Aorta (tissue), 5 donors: ENCODE measurements at places on chromosomes 16 and 17. TPM values are rescaled to one million over a fixed set of nuclear protein-coding genes. Genes with fewer than 3 reads are reported as not detected.

Gene MT1M
- total RNA-seq, result 11.8 TPM

- H3K4me3 ChIP-seq, result no peak overlapping the region
- DNase-seq, result no peak
- no peaks in the 10 kb centered on the region for H3K36me3 ChIP-seq
Observed at GRCh38 chr17:48717367-48718226, 4.7 kb downstream of the PRAC1 start.

Gene KRT20
- total RNA-seq, result not detected

- peaks cover 6% of the 10 kb centered on the region for H3K36me3 ChIP-seq
- H3K4me3 ChIP-seq, result no peak overlapping the region
- DNase-seq, result no peak
Observed at GRCh38 chr16:25157271-25157875, 45.8 kb downstream of the LCMT1 start.

Gene DCXR
- total RNA-seq, result 62.2 TPM

Gene OGFOD3
- total RNA-seq, result 17.5 TPM

DNA sequence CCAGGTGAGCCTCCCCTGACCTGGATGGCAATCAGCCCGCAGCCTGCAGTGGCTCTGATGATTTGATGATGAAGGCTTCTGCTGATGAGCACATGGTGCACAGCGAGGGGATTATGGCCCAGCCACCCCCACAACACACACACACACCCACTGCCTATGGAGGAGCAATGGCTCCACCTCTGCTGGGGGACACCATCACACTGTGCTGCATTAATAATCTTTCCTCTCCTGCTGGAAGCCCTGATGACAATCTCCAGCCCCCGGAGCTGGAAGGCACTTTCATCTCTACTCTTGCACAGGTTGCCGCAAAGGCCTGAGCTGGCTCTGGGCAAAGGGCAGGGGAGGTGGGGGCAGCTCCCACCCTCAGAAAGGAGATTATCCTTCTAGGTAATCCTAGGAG is 79.9 kb downstream of the PLXDC1 start:
- H3K4me1 ChIP-seq, result no peaks in the 10 kb centered on the region
- H3K27ac ChIP-seq, result no peak overlapping the region
- no peak overlapping the region for H3K4me3 ChIP-seq
- H3K36me3 ChIP-seq, result no peaks in the 10 kb centered on the region

GRCh38 chr17:40315678-40316570 is 6.9 kb downstream of the RARA start:
- no peaks in the 10 kb centered on the region for H3K27me3 ChIP-seq
- DNase-seq, result peak; percentile 26
- peak overlapping the region; percentile 74 for H3K27ac ChIP-seq
- peaks cover 9% of the 10 kb centered on the region for H3K4me1 ChIP-seq
- no peaks in the 10 kb centered on the region for H3K36me3 ChIP-seq
- H3K4me3 ChIP-seq, result no peak overlapping the region

Gene C16orf87
- total RNA-seq, result 8.8 TPM

DNA sequence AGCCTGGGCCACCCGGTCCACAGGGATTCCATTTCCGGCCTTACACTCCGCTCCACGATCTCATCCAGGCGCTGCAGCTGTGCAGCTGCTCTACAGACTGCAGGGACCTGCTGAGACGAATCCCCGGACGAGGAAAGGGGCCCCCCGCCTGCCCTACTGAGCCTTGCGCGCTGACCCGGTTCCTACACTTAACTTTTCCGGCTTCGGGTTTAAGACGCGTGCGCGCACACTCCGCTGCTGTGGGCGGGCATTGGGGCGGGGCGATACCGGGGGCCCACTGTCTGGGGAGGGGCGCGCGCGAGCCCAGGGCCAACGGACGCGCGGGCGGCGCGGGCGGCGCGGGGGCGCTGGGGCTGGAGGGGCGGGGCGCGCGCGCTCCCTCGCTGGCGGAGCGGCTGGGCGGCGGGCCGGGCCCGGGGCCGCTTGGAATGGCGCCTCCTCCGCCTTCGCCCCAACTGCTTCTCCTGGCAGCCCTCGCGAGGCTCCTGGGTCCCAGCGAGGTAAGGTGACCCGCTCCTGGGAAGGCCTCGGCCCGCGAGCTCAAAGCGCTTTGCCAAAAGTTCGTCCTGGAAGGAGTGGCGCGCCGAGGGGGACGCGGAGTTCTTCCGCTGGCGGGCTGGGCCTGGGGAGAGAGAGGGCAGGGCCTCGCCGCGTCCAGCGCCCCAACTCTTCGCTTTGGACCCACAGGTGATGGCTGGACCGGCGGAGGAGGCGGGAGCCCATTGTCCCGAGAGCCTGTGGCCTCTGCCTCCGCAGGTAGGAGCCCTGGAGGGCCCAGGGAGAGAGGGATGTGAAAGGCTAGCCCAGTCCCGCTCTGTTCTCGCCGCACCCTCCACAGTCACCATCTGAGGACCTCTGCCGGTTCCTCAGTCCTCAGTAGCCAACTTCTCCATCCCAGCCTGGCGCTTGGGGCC is at the start of gene TP53I13:
Gene TP53I13 (plus strand): TSS at position 371 of the 914 bp plus-strand sequence. CDS start 58 bp downstream, at position 429.
- H3K27ac ChIP-seq, result peak within 1 kb of the TSS; percentile 43
- peak; percentile 97 for DNase-seq
- peak within 1 kb of the TSS; percentile 54 for H3K4me3 ChIP-seq
- H3K36me3 ChIP-seq, result no peaks in the 10 kb centered on the region

Gene ZNF629
- 13.4 TPM for total RNA-seq

DNA sequence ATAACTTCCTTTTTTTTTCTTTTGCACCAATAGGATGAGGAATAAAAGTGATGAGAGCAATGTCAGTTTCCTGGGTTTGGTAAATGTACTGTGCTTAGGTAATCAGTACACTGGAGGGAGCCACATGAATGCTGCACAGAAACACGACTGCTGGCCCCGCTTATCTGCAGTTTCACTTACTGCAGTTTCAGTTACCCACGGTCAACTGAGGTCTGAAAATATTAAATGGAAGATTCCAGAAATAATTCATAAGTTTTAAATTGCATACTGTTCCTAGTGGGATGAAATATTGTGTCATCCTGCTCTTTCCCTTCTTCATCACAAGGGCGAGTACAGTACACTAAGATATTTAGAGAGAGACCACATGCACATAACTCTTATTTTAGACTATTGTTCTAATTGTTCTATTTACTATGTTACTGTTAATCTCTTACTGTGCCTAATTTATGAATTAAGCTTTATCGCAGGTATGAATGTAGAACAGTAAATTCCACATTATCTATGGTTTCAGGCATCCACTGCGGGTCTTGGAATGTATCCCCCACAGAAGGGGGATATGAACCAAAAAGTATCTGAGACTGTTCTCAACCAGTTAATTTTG is 6.4 kb upstream of the LGALS3BP start:
- H3K27me3 ChIP-seq, result no peaks in the 10 kb centered on the region
- no peaks in the 10 kb centered on the region for H3K4me1 ChIP-seq
- no peaks in the 10 kb centered on the region for H3K36me3 ChIP-seq

GRCh38 chr16:66265556-66266141 is 100.8 kb upstream of the CDH5 start:
- H3K4me3 ChIP-seq, result no peak overlapping the region
- no peaks in the 10 kb centered on the region for H3K27me3 ChIP-seq
- no peak for DNase-seq
- H3K4me1 ChIP-seq, result no peaks in the 10 kb centered on the region

DNA sequence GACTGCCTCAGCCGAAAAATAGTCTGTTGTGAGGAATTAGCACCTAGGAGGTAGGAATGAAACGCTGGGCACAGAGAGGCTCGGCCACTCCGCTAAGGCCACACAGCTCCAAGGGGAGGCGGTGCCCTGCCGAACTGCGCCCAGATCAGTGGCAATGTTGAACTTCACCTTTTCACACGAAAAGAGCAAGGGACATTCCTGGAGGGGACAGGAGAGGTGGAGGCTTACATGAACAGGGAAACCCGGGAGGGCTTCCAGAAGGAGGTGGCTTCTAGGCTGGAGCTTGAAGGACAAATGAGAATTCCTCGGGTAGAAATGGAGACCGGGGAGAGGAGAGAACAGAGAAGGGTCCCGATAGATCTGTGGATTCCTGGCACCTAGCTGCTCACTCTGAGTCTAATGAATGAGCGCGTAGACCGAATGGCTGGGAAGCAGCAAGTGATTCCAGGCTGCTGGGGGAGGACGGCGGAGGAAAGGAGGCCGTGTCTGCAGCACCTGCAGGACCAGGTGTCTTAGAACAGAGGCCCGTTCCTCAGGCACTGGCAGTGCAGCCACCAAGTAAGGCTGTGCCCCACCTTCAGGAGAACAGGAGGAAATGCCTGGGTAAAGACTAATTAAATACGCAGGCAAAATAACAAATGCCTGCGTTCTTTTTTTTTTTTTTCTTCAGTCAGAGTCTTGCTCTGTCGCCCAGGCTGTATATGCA is 722 bp upstream of the SLC38A10 start:
- H3K27me3 ChIP-seq, result no peaks in the 10 kb centered on the region
- H3K27ac ChIP-seq, result no peak overlapping the region
- DNase-seq, result peak; percentile 79
- H3K4me1 ChIP-seq, result no peaks in the 10 kb centered on the region
- H3K36me3 ChIP-seq, result no peaks in the 10 kb centered on the region

DNA sequence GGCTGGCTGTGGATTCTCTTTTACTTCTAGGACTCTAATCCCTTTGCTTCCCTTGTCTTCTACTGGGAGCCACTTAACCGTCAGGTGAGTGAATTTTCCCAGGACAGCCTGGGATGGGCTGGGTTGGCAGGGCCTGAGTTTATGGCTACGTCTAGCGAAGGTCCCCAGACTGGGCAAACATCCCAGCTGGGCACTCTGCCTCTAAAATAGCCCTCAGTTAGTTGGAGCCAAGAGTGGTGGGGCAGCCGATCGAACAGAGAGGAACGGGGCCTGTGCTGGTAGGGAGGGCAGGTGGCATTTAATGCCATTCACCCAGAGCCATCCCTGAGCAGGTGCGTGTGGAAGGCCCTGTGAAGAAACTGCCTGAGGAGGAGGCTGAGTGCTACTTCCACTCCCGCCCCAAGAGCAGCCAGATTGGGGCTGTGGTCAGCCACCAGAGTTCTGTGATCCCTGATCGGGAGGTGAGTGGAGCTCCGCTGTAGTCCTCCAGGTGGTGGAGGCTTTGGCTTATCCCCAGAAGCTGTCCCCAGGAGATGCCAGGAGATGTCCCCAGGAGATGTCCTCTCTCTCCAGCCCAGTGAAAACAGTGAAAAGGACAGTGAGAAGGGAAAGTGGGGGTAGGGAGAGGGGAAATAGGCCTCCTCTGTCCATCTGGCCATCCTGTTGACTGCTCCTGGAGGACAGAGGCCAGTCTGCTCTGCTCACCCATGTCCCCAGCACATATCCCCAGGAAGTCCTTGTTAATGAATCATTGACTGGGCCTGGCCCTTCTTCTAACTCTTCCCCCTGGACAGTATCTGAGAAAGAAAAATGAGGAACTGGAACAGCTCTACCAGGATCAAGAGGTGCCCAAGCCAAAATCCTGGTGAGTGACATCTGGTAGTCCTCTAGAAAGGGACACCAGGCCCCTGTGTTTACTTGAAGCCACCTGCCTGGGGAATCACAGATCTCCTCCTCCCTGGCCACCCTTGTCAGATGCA is 4.4 kb downstream of the PNPO start:
- H3K4me3 ChIP-seq, result no peak overlapping the region
- no peaks in the 10 kb centered on the region for H3K4me1 ChIP-seq
- no peaks in the 10 kb centered on the region for H3K36me3 ChIP-seq
- H3K27me3 ChIP-seq, result no peaks in the 10 kb centered on the region
- no peak overlapping the region for H3K27ac ChIP-seq

- DNase-seq, result no peak
- H3K4me1 ChIP-seq, result no peaks in the 10 kb centered on the region
- no peak overlapping the region for H3K4me3 ChIP-seq
- H3K36me3 ChIP-seq, result no peaks in the 10 kb centered on the region
Observed at GRCh38 chr17:2137342-2138098, 82.6 kb downstream of the HIC1 start.

DNA sequence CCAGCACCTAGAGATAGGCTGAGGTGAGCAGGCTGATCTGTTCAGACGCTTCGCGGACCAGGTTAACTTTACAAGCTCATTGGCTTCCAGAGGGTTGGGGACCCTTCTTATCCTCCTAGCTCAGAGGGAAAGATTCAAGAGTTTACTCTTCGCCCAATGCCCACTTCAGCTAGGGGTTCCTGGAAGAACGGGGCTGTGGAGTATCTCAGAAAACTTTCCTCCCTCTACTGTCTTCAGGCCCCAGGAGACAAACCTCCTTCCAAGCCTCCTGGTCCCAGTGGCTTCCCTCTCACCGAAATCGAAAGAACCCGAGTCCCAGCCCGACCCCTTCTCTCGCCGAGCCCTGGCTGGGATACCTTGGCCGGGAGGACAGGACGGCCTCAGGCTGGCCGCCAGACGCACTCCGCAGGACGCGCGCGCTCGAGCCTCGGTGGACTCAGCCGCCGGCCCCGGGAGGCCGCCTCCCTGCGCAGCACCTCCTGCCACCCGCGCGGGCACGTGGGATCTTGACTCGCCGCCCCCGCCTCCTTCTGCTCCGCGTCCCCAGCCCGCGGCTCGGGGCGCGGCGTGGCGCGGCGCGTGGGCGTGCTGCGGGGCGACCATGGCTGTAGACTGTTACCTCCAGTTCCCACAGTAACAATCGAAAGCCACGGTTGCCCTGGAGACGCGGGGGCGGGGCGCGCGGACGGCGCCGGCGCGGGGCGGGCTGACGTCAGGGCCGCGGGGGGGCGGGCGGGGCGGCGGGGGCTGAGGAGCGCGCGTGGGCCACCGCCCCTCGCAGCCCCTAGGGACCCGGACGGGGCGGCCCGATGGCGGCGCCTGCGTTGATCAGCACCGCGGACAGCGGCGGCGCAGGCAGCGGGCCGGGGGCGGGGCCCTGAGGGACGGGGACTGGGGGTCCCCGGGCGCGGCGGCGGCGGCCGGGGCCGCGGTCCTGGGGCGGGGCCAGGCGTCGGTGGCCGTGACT is 5.3 kb upstream of the HIC1 start:
- no peaks in the 10 kb centered on the region for H3K27me3 ChIP-seq
- DNase-seq, result peak; percentile 91
- no peaks in the 10 kb centered on the region for H3K36me3 ChIP-seq
- peak overlapping the region; percentile 34 for H3K4me3 ChIP-seq

GRCh38 chr17:14299280-14300141 is 1.4 kb upstream of the HS3ST3B1 start:
- no peak overlapping the region for H3K4me3 ChIP-seq
- no peak overlapping the region for H3K27ac ChIP-seq
- no peaks in the 10 kb centered on the region for H3K36me3 ChIP-seq

DNA sequence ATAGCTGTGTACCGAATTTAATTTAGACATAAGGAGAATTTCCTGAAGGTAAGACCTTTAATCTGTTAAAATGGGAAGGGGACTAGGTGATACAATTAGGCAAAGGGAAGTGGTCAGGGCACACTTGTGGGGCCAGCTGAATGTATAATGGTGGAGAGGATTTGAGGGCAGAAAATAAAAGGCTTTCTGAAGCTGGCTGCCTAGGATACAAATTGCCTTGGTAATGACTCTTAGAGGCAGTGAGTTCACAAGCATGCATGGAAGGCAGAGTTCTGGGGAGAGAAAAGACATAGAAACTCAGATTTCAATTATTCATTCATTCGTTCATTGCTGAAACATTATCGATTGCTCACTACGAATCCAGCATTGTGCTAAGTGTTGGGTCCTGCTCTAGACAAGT is 12.4 kb upstream of the NFAT5 start:
- H3K4me1 ChIP-seq, result no peaks in the 10 kb centered on the region
- no peaks in the 10 kb centered on the region for H3K27me3 ChIP-seq
- H3K27ac ChIP-seq, result no peak overlapping the region
- no peak overlapping the region for H3K4me3 ChIP-seq

Gene WNT9B
- 0.84 TPM for total RNA-seq

Gene HS3ST3A1
- 0.36 TPM for total RNA-seq
